ENCODE measurements at places on chromosomes 6 and 20.

- no peak for DNase-seq
Observed at GRCh38 chr6:96613291-96613999, 50.5 kb downstream of the FHL5 start.

- no peak for DNase-seq
Observed at GRCh38 chr6:53975941-53976615, 135.2 kb upstream of the MLIP start.

DNA sequence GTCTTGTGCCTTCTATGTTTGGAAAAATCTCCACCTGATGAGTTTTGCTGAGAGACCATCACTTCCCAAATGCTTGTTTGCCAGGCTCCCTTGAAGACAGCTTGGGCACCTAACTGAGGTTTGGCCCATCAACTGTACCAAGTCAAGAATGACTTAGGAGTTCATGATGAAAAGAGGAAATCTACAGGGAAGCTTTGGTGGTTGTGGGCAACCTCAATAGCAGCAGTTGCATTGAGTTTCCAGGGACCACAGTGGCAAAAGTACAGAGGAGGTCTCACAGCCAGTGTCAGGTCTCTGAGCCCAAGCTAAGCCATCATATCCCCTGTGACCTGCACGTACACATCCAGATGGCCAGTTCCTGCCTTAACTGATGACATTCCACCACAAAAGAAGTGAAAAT, 49.7 kb upstream of the PHACTR1 start:
- no peak for DNase-seq

DNA sequence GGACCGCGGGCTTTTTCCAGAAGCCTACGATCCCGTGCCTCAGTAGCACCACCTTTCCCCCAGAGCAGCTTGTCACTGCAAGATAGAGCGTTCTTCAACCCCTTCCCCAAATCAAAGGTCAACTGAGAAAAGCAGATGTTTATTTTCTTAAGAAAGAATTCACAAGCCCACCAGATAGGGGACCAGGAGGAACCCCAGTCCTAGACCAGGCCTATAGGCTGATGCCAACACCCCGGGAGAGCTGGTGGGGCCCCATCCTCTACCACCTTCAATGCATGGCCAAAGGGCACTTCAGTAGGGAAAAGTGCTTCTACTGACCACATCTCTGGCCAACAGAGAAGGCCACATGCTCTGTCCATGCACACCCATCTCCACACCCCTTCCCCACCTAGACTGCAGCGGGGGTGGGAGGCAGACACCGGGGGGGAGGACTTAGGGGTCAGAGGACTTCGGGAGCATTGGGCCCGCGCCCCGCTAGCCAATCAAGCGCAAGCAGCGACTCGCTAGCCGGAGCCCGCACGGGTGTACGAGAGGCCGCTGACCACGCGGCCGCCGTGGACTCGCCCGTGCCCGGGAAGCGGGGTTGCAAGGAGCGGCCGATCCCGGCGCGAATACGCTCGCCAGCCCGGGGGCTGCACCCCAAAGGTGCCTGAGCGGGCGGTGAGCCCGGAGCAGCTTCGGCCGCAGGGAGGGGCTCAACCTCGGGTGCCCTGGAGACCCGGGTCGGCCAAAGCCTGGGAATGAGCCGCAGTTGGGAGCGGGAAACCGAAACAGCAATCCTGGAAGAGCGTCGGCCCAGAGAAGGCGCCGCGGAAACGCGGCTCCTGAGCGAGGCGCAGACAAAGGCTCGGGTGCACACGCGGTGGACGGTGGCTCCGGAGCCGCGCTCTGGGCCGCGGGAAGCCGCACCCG, 2.8 kb downstream of the PDE10A start:
- DNase-seq, result no peak

- no peak for DNase-seq
Observed at GRCh38 chr20:56843817-56844216, 214.7 kb downstream of the TFAP2C start.
